ENCODE measurements at places on chromosomes 13 and 19.

DNA sequence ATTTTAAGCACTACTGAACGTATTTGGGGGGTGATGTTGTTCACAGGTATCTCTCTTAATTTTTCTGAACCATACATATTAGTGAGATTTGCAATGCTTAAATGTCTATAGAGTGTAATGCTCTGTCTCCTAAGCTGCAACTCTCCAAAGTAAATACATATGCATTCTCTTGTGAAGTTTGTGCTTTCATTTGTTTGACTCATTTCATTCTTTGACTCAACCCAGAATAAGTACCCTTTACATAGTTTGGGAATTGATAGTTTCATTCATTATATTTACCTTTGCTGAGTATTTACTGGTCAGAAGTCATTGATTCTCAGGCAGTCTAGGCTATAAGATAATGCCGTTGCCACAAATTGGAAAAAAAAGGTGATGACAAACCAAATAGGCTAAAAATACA lies 406.9 kb downstream of the FGF9 start:
- DNase-seq, result no peak

- no peak for DNase-seq
Measured at GRCh38 chr13:30395192-30396158, 26.8 kb upstream of the UBE2L5 start.

DNA sequence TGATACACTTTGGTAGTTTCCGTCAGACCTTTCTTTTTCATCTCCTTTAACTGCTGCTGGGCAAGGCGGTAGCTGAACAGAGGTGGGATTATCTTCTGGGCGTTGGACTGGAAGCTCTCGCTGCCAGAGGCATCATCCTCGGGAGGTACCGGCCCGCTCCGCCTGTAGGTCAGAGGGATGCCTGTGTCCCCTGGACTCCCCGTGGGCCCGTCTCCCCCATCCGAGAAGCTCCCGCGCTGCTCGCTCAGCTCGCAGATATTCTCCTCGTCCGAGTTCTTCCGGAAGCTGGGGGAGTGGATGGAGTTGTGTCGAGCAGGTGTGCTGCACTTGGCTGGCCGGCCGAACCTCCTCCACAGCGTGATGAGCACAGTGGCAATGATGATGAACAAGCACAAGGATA lies 27.7 kb downstream of the THSD1 start:
- no peak for DNase-seq

DNA sequence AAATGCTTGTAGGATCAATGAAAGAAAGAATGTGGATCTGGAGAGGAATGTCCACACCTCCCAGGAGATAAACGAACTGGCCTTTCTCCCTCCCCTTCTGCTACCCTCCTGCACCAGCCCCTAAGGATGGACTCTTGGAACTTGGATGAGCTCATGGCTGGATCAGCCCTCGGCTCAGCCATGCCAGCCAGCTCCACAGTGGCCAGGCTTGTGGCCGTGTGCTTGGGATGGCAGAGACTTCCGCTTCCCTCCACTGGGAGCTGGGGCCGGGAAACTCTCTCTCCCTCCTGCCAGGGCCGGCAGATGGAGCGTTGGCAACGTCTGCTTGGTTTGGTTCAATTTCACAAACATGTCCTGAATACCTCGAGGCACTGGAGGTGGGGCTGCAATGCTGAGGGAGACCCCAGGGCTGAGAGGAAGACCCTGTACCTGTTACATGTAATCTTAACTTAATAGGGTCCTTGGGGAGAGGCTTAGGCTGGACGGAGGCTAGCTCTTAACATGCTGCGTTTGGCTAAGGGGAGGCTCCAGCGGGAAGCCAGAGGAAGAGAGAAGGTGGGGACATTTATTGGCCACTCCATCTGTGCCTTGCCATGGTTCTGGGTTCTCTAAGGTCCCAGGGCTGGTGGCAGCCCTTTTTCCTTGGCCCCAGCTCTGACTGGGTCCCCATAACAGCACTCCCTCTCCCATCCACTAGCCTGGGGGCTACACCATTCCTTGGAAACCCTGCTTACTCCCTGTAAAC lies 152.5 kb downstream of the IER2 start:
- no peak for DNase-seq

DNA sequence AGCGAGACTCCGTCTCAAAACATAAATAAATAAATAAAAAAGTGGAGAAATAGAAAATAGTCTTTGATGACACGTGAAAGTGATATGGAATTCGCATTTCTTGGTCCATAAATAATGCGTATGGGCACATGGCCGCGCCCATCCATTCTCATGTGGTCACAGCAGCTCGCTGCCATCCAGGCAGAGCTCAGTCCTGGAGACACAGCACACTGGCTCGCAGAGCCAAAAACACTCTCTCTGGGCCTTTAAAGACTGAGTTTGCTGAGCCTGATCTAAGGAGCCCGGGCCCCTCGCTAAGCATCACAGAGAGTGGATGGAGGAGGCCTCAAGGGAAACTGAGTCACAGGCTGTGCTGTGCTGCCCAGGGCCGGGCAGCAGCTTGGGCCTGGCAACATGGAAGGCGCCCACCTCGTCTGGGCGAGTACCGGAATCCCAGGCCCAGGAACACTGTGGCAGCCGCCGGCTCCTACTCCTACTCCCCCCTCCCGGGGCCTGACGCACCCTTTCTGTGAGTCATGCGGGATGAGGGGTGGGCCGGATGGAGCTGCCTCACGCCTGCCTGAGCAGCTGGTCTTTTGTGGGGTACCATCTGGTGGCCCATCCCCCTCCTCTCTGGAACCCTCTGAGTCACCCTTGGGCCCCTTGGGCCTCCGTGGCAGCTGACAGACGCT lies 28.9 kb upstream of the CACTIN start:
- DNase-seq, result no peak

- DNase-seq, result no peak
Measured at GRCh38 chr19:328025-328505, 16.5 kb downstream of the MIER2 start.

DNA sequence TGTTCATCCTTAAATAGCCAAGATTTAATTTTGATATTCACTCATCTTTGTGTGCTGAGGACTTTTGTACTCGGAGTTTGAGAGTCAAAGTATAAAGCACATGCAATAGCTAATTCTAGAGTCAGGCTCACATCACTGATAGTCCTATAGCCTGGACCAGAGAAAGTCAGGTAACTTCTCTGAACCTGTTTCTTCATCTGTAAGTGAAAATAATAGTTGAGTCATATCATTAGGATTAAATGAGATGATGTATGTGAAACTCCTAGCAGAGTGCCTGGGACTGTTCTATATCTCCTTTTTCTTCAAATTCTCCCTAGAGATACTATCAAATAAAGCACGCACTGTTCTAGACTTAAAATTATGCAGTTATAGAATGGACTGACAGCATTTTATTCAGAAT lies 9.0 kb downstream of the CHAMP1 start:
- DNase-seq, result no peak

- DNase-seq, result no peak
Measured at GRCh38 chr19:5052515-5052914, 83.6 kb downstream of the KDM4B start.

- DNase-seq, result no peak
Measured at GRCh38 chr13:108146642-108147041, 68.7 kb downstream of the LIG4 start.

DNA sequence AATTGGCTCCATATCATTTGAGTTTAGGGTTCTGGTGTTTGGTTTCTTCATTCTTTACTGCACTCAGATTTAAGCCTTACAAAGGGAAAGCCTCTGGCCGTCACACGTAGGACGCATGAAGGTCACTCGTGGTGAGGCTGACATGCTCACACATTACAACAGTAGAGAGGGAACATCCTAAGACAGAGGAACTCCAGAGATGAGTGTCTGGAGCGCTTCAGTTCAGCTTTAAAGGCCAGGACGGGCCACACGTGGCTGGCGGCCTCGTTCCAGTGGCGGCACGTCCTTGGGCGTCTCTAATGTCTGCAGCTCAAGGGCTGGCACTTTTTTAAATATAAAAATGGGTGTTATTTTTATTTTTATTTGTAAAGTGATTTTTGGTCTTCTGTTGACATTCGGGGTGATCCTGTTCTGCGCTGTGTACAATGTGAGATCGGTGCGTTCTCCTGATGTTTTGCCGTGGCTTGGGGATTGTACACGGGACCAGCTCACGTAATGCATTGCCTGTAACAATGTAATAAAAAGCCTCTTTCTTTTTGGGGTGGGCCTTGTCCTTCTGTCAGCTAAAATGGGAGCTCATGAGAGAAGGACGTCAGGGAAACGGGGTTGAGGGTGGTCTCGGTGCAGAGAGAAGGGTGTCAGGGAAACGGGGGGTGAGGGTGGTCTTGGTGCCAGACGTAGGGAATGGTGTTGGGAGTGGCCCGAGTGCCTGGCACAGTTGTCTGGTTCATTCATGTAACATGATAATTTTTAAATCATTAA lies 26.0 kb downstream of the LAMP1 start:
- DNase-seq, result no peak

GRCh38 chr19:12000152-12000981 lies 35.1 kb downstream of the ZNF433 start:
- DNase-seq, result no peak

DNA sequence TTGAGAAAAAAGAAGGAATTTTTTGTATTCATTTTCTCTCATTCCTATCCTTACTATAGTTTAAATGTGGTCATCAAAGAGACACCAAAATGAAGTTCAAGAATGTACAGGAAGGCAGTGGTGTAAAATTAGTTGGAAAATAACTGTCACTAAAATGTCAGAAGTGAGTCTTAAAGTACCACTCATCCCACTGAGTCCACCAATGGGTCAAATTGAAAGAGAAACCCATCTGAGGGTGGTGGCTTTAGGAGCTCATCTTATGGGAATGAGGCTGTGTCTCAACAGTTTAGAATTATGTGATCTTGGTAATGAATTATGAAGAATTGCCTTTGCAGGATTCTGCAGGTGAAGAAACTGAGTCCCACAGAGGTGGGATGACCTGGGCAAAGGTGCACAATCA lies 403.5 kb downstream of the FGF9 start:
- DNase-seq, result no peak

DNA sequence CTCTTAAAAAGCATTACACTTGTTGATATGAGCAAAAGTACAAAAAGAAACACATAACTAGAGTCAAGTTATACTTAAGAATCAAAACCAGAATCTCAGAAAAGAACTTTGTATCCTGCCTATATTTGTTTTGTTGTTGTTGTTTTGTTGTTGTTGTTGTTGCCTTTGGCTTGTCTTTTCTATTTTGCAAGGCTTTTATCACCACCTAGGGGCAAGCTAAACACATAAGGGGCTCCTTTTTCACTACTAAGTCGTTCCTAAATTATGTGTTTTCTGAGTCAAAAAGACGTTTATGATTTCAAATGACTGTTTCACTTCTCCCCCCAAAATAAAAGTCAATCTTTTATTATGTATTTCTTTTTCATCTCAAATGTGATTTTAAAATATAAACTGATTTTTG lies 250.2 kb downstream of the RBM26 start:
- no peak for DNase-seq

DNA sequence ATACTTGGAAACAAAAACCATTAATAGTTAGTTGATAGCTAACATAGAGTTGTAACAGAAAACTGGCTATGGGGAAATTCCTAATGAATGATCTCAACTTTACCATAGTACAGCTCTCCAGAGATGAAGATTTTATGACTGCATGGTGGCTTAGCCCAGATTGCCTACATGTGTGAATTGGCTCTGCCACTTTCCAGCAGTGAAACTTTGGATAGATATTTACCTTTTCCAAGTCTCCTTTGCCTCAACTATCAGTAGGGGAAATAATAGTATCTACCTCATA lies 161.1 kb downstream of the LACC1 start:
- DNase-seq, result no peak

GRCh38 chr19:5961969-5962945 lies 15.7 kb downstream of the RANBP3 start:
- DNase-seq, result no peak

GRCh38 chr13:41159174-41159573 lies 26.6 kb upstream of the KBTBD6 start:
- DNase-seq, result no peak

DNA sequence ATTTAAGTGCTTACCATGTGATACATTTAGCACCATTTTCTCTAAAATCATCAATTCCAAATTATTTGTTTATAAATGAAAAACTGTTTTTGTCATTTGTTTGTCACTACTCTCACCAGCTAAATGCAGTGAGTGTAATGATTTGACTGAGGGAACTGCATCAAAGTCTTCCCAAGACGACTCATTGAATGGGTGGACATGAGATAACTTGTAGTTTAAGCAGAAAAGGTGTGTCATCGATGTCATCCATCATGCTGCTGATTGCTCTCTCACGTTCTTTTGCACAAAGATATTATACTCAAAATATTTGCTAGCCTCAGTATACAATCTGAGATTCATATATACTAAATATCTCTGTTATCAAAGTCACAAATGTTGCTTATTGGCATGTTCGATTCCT lies 366.5 kb downstream of the IRS2 start:
- no peak for DNase-seq

- no peak for DNase-seq
Measured at GRCh38 chr19:48342841-48343540, 17.6 kb downstream of the EMP3 start.

DNA sequence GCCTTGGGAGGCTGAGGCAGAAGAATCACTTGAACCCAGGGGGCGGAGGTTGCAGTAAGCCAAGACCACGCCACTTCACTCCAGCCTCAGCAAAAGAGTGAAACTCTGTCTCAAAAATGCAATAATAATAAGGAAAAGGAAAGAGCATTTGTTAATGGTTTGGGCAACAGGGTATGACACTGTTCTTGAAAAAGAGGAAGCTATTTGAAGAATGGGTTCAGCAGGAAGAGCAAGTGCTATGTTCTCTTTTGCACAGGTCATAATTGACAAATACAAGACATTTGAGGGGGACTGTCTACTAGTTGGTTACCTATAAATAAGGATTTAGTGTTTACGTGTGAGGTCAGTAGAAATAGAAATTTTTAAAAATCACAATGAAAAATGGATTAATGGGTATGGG lies 218.3 kb downstream of the DCT start:
- no peak for DNase-seq

DNA sequence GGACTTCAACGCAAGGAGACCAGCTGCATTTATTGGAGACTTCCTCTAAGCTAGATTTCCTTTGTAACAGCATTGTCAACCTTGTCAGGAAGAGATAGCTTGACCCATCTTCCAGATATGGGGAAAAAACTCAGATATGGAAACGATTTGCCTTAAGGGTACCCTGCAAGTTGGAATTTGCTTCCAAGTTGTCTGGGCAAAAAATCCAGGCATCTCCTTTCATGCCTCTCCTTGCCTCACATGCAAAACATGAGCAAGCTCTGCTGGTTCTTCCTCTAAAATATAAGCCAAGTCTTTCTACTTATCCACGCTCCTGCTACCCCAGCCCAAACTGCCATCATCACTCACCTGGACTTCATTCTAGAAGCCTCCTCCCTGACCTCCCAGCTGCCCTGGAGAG lies 6.4 kb upstream of the DNMT1 start:
- no peak for DNase-seq

- no peak for DNase-seq
Measured at GRCh38 chr13:77345150-77345780, 18.4 kb upstream of the MYCBP2 start.

DNA sequence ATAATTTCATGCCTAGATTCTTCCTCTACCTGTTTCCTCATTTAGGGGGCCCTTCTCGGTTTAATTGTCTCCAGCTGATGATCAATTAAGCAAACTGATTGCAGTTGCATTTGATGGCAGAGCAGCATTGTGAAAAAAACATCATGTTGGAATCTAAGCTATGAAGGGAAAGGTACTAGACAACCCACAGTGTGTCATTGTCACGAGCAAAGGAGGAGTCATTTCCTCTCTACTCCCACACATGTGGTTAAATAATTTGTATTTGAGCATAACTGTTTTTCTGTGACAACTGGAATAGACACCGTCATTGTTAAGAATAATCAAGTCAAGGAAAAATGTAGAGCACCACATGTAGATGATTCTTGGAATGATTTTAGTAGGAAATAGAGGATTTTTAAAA lies 240.3 kb downstream of the DCT start:
- DNase-seq, result no peak

Data from RPMI8226 (cell line).